CD4-positive, alpha-beta T cell treated with Interleukin-15 for 4 hours (primary cell): ENCODE measurements at places on chromosomes 13 and 19.

DNA sequence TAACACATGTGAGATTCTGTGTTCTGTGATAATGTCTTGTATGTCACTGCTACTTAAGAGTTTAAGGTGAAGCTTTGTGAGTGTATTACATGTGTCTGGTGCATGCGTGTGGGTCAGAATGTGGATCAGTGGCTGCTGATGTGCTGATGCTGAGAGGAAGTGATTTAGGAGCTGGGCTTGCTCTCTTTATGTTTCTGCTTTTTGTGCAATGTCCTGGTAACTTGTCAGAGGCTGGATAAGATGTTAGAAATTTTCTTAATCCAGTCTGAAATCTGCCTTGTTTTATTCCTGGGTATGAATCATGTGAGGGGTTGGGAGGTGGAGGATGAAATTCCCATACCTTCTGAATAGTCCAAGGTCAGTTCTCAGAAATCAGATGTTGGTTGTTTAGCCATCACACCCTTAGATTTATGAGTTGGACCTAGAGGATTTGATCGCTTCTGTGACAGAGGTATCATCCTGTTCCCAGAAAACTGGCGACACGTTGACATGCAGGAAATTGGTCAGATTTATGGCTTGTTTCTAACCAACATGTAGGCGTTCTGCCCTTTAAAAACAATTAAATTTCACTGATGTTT, 24.5 kb upstream of the CXCL17 start:
- no peak for DNase-seq

- no peak for DNase-seq
Observed at GRCh38 chr13:45108716-45109101, 11.6 kb upstream of the GTF2F2 start.

DNA sequence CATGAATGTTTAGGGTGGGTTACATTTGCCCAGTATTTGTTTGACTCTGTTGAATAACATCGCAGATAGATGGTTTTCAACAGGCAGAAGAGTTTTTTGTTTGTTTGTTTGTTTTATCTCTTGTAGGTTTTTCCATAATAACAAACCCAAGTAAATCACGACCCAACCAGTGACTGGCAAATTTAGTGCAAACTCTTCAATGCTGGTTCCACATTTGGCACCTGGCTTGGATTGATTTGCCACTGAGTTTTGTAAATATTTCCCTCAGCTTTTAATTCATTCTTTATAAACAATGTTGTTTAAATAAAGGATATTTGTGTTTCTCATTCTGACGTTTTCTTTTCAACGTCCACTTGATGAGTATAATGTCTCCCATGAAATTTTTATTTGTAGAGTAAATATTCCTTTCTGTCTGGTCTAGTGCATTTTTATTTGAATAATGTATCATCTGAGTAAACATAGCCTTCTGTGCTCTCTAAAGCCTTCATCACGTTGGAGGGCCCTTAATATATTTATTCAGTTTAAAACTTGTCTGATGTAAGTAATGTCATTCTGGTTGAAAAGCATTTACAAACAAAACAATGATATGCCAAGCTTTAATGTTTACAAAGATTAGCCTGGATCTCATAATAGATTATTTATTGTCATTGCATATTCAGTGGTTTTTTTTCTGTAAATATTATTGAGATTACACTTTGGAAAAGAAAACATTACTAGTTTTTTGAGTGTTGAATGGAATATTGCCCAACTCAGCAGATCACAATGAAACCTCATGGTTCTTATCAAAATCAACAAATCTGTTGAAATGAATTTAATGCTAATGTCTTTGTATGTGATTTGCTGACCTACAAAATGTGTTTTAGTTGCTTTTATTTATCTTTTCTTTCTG, 90.4 kb upstream of the PEG3 start:
- no peak for DNase-seq

DNA sequence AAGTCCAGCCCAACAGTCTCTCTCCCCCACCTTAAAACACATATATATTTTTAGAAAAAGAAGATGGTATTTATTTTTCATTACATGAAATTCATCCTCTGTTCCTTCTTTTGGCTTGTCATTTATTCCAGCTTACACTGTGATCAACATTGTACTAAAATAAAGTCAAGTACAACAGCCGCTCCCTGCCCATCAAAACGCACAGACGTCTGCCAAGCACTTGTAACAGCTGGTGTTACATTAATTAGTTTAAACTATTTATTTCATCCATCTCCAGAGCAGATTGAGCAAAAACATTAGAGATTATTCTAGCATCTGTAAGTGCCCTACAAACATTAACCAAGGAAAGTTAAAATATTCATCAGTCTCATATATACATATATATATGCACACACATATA, 350.5 kb downstream of the DACH1 start:
- DNase-seq, result no peak

DNA sequence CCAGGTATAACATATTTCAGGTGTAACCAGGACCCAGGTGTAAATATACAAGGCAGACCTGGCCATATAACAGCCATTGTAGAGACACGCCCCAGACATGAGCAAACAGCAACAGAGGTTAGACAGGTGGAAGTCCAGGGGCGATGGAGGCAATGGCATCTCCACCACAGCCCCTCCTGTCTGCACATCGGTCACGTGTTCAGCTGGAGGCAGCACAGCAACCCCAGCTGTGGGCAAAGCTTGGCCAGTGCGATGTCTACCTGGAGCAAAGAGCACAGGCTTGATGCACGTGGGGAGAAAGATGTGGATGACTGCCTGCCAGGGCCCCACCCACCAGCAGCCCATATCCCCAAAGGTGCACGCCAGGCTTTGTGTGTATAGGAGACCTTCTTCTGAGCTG, 4.4 kb downstream of the CYP4F2 start:
- DNase-seq, result no peak

DNA sequence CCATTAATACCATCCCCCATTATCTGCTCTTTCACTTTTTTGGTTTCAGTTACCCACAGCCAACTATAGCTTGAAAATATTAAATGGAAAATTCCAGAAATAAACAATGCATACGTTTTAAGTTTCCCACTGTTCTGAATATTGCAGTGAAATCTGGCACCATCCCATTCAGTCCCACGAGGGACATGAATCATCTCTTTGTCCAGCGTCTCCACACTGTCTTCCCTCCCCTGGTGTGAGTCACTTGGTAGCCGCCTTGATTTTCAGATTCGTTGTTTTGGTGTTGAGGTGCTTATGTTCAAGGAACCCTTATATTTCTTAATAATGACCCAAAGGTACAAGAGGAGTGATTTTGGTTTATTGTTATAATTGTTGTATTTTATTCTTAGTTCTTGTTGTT, 246.1 kb downstream of the DCT start:
- DNase-seq, result no peak

- DNase-seq, result no peak
Observed at GRCh38 chr13:84433024-84433423, 550.8 kb upstream of the SLITRK1 start.

GRCh38 chr19:31938675-31939074, 406.7 kb upstream of the ZNF507 start:
- no peak for DNase-seq

GRCh38 chr13:51452361-51453206, at the start of gene INTS6:
Gene INTS6 (minus strand): TSS chr13:51453036. CDS start chr13:51452525, 511 bp downstream.
- peak; percentile 100 for DNase-seq

GRCh38 chr13:40682449-40683240, 16.2 kb upstream of the FOXO1 start:
- peak; percentile 37 for DNase-seq

DNA sequence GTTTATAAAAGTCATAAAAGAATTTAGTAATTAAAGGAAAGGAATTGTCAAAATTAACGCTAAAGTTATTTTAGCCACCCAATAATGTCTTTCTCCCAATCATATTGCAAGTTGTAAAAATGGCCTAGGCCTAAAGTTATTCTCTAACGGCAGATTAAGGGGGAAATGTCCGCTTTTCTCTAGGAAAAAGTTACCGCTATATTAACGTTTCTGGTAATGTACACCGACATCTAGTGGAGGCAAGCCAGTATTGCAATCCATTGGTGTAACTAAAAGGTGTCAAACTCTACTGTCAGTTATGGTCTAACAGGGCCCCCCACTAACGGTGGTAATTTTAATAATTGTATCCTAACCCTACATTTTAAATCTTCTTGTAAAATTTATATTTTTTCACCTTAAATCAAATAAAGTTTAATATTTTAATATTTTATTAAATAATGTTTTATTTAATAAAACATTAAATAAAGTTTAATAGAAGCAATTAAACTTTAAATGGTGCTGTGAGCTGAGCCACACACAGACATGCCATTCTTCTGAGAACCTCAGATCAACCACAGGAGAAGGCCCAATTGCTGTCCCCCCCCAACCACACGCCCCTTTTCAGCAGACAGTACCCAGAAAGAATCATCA, 35.9 kb upstream of the ZSCAN5A start:
- DNase-seq, result peak; percentile 60

GRCh38 chr19:49700563-49700962, 9.6 kb downstream of the CPT1C start:
- no peak for DNase-seq

DNA sequence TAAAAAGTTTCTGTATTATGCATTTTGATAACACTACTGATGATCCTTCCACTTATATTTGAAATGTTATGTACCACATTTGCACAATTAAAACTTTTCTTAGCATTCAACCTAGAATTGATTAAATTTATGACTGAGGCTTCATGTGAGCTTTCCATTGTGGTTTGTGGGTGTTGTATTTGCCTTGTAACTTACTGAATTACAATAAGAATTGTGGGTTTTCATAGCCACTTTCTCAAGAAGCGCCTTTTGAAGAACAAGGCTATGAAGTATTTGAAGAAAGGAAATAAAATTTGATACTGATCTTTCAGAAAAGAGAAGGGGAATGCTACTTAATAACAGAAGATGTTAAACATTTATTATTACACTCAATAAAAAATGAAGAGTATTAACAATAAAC, 7.0 kb upstream of the TEX26 start:
- DNase-seq, result no peak

DNA sequence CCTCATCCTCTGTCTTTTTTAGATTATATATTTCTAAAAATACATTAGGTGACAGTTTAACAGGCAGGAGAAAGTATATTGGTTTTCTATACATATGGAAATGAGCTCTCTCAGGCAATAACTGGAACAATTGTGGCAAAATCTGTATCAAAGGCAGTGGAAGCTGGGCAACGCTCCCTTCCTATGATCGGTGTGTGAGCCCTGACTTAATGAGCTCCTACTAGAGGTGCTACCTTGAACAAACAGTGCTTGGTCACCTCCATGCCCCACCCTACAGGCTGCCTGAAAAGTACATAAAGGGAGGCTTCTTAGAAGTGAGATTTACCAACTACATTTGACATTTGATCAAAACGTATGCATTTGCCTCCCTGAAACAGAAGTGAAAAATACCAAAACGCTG, 185.3 kb downstream of the EFNB2 start:
- DNase-seq, result no peak

- DNase-seq, result no peak
Observed at GRCh38 chr13:30103161-30103840, 204.1 kb downstream of the KATNAL1 start.

- DNase-seq, result no peak
Observed at GRCh38 chr13:44415815-44416214, 42.2 kb downstream of the SERP2 start.

GRCh38 chr19:12936582-12936981, 1.8 kb upstream of the CALR start:
- no peak for DNase-seq

DNA sequence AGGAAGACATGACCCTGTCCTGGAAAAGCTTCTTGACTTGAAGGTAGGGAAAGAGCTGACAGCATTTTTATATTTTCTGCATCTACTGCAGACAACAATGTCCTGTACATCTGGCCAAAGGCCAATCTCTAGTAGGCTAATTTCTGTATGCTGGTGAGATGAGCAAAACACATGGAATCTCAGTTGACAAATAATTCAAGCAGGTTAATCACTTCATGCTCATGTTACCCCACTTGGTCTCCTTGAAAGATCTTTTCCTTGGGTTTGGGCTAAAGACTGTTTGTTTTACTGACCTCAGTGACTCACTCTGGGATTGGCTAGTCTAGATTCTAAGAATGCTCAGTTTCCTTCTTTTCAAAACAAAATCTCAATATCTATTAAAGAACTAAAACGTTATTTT, 298.8 kb downstream of the LMO7 start:
- no peak for DNase-seq

GRCh38 chr19:42306646-42307045, 4.2 kb upstream of the PAFAH1B3 start:
- no peak for DNase-seq

GRCh38 chr13:67086260-67086659, 143.9 kb downstream of the PCDH9 start:
- DNase-seq, result no peak
